ENCODE measurements at places on chromosomes 12 and 14.

DNA sequence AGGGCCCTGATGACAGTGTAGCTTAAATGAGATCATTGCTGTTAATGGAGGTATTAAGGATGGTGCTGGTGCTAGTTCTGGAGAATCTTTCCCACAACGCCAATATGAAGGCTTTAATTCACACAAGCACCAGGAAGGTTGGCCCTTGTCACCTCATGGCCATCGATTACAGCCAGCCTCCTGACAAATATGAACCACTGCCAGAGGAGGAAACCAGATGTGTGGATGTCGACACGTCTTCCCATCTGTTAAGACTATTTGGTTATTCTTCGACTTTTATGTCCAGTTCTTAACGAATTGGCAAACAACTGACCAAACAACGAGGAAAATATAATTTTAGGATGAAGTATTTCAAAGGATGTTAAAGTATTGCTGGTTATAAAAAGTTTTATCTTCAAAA, 79.5 kb downstream of the PIK3C2G start:
- DNase-seq = peak; percentile 27

GRCh38 chr12:51941604-51942003, 9.9 kb upstream of the ACVR1B start:
- DNase-seq = no peak

DNA sequence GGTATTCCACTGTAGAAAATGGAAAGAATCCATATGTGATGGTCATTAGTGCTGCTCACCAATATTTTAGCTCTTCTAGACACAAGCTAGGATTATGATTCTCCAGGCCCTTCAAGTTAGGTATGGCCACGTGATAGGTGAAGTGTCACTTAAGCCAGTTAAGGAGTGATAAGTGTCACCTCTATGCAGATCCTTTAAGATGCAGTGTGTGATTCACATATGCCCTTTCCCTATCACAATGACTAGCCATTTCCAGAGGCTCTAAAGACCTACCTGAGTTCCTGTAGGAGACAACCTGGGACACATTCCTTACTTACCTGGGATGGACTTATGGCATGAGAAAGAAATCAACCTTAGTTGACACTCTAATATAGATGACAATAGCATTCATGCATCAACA, 343.2 kb downstream of the NELL2 start:
- no peak for DNase-seq

GRCh38 chr12:93434256-93434865, 7.4 kb downstream of the UBE2N start:
- DNase-seq = no peak

DNA sequence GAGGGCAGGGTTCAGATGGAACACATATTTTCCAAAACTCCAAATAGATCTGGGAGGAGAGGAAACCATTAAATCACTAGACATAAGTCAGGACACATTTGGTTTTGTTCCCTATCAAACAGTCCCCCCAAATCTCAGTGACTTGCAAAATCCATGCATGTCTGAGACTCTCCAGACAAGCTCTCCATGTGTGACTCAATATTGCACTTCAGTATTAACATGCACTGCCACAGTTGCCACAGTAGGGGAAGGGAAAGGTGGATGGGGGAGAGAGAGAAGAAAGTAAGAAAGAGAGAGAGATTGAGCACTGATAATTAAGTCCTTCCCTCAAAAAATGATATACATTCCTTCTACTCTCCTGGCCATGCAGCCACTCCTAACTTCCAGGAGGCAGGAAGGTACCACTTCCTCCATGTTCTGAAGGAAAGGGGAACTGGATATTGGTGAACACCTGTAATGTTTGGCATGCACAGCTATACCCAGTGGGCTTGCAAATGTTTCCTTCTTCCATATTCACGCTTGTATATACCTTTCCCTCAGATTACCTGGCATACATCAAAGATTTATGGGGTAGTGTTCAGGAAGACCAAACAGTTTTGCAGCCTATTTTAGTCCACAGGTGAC, 310.0 kb downstream of the ZFP36L1 start:
- DNase-seq = no peak

DNA sequence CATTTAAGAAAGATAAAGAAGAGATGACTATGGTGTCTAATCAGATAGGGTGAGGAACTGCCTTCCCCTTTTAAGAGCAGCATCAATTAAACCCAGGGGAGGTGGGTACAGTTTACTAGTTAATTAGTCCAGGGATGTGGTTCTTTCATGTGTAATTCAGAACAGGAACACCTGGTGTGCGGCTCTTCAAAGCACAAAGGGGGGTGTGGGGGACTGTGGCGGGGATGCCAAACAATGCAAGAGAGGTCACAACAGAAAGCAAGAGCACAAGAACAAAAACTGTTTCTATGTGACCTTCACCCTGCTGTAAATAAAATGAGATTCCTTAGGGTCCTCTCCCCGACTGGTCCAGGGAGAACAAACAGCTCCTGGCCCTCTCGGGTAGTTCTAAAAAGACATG, 183.9 kb upstream of the SOX5 start:
- DNase-seq = no peak

GRCh38 chr12:104930388-104931326, 27.4 kb downstream of the SLC41A2 start:
- no peak for DNase-seq

DNA sequence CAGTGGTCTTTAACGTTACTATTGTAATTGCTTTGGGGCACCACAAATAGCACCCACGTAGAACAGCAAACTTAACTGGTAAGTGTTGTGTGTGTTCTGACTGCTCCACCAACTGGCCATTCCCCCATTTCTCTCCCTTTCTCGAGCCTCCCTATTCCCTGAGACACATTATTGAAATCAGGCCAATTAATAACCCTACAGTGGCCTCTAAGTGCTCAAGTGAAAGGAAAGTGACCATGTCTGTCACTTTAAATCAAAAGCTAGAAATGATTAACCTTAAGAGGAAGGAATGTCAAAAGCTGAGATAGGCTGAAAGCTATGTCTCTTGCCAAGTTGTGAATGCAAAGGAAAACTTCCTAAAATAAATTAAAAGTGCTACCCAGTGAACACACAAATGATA, 22.3 kb downstream of the PPP1R13B start:
- DNase-seq = no peak

DNA sequence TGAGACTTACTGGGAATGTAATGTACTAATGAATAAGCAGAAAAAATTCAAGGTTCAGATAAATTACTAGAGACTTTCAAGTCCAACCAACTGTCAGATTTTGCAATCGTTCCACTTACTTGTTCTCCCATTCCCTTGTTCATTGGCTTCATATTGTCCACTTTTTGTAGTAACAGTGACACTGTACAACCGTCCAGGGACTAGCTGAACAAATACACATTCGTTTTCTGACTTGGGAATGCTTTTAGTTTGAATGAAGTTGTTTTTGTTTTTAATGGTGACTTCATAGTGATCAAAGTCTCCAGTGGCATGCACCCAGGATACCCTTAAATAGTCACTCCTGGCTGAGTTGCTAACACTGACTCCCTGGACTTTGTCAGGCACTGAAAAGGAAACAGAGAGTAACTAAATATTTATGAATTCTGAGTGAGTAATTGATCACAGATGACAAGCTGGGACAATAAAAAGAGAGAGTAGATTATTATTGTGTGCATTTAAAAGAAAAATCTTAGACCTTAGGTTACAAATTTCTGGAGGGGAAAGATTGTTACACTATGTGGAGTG, 65.4 kb downstream of the PTPRB start:
- no peak for DNase-seq

DNA sequence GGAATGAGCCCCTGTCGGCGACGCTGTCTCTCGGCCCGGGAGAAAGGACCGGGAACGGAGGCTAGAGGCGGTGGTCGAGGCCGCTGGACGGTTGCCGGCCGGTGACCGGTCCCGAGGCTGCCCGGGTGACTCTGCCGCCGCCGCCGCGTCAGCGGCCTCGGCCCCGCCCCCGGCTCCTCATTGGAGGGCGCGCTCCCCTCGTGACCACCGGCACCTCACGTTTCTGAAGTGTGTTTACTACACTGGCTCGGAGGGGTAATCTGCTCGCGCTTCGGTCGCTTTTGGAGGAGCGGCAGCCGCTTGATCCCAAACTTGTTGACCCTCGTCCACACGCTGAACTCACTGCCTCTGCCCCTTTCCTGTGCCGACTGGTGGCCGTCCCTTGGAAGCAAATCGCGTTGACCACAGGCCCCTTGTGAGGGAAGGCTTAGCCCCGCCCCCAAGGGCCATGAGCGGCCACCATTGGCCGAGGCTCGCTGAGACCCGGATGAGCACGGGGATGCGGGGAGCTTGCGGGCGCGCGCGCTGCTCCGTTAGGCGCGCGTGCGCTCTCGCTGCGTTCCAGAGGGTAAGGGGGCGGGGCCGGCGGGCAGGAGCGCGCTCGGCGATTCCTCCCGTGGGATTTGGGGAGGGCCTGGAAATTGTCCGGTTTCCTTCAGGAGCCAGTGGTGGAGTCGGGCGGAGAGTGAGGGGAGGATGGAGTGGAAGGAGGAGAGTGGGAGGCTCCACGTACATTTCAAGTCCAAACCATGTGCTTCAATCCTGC, at the start of gene CRY1:
Gene CRY1 (minus strand): TSS at position 133 of the 766 bp plus-strand sequence. CDS start 588 bp downstream, outside the sequence.
- peak; percentile 98 for DNase-seq

DNA sequence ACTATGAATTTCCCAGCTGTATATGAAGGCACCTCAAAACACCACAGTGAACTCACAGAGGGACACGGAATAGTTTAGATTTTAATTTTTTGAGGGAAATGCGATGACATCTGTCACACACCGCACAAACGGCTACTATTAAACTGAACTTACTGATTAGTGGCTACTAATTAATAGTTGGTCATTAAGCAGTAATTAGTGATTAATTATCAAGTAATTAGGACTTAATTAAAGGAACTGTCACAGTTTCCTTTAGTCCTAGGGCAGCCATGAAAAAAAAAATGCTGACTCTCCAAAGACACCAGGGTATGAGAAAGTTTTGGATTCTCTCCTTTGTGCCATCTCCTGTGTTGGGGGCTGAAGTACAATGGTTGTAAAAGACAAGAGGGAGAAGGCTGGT, 2.9 kb downstream of the OAS1 start:
- no peak for DNase-seq

- no peak for DNase-seq
These were observed 33.3 kb downstream of the DIO3 start for GRCh38 chr14:101594511-101595148.

GRCh38 chr14:23057757-23058653, 685 bp upstream of the CDH24 start:
- peak; percentile 88 for DNase-seq

- DNase-seq = no peak
These were observed 29.1 kb downstream of the LRRK2 start for GRCh38 chr12:40253936-40254335.

DNA sequence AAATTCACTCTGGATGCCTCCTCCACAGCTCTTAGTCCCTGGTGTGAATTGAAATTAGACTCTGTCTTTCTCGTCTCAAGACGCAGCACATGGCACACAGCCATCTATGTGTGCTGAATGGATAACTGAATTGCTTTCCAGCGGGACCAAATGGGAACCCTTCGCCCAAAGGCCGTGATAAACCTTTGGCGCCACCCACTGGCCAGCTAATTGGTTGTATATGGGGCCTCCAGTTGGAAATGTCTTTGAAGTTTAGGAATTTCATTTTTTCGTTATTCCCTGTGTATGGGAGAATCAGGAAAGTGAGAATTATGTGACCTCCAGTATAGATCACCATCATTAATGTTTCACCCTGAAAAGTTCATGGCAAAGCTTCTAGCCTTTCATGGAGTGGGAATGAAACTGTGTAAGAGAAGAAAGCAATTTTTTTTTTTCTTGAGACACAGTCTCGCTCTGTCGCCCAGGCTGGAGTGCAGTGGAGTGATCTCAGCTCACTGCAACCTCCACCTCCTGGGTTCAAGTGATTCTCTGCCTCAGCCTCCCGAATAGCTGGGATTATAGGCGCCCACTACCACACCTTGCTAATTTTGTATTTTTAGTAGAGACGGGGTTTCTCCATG, 9.8 kb upstream of the HSP90AA1 start:
- peak; percentile 82 for DNase-seq

DNA sequence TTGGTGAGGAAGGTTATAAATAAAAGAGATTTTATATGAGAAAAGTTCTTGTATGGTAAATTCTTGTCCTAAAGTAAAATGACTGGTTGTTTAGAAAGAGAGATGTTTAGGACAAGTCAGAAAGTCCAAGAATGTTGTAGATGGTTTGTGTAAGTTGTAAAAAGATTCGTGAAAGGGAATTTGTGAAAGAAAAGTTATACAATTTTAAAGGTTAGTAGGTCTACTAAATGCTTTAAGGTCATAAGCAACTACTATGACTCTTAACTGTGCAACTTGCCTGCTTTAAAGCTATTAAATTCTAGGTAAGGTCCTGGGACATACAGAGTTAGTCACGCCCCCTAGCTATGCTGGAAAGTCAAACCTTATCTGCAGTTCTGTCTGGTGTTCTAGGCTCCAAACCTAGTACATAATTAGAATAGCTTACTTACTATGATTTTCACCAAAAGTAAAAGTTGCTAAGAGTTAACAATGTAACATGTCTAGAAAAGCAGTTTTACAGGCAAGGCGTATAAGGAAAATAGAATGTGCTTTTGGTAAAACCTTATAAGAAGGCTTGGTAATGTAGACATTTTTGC, 11.2 kb upstream of the DHRS2 start:
- no peak for DNase-seq

Data from hindlimb muscle (tissue), 1 donor.